ENCODE measurements at places on chromosomes 1 and 21. TPM values are rescaled to one million over a fixed set of nuclear protein-coding genes. Genes with fewer than 3 reads are reported as not detected.

Gene HENMT1
- polyA plus RNA-seq: 15.5 TPM

Gene ALX3
- not detected for polyA plus RNA-seq

Gene FALEC
- polyA plus RNA-seq: not detected

Gene LCA5L
- 3.8 TPM for polyA plus RNA-seq

Gene LRRC53
- polyA plus RNA-seq: not detected

Gene SH2D1B
- 0.26 TPM for polyA plus RNA-seq

Gene GPR25
- polyA plus RNA-seq: not detected

Gene OPRD1
- polyA plus RNA-seq: 0.31 TPM

Gene LRRC39
- 2.3 TPM for polyA plus RNA-seq

Gene MCOLN3
- polyA plus RNA-seq: 9.7 TPM

Gene CRNN
- not detected for polyA plus RNA-seq

- DNase-seq: no peak
These were observed 62.8 kb upstream of the COA6 start for GRCh38 chr1:234310460-234310817.

GRCh38 chr1:210405316-210405715, 76.6 kb downstream of the HHAT start:
- no peak for DNase-seq

- DNase-seq: no peak
These were observed 954.5 kb downstream of the ADGRL2 start for GRCh38 chr1:82755191-82755590.

GRCh38 chr1:117512728-117513321, 93.0 kb upstream of the TENT5C start:
- DNase-seq: no peak

- no peak for DNase-seq
These were observed 17.6 kb downstream of the RNU5D-1 start for GRCh38 chr1:44713321-44713781.

GRCh38 chr1:207903767-207904166, 7.2 kb downstream of the CD34 start:
- no peak for DNase-seq

GRCh38 chr1:198003468-198003867, 86.3 kb downstream of the LHX9 start:
- DNase-seq: no peak

DNA sequence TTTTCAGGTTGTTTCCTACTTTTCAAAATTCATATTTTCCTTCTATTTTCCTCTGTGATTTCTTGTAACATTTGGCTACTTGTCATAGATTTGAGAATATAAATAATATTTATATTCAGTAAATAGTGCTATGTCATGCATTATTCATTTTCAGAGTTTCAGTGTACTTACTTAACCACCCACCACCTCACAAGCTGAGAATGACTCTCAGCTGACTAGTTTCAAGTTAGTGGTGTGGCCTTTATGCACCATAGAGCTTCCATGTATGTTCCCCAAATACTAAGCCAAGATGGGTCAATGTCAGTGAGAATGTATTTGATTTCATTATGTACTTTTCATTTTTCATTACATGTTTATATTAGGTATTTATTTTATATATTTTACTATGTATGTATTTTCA, 56.9 kb upstream of the RGS1 start:
- no peak for DNase-seq

DNA sequence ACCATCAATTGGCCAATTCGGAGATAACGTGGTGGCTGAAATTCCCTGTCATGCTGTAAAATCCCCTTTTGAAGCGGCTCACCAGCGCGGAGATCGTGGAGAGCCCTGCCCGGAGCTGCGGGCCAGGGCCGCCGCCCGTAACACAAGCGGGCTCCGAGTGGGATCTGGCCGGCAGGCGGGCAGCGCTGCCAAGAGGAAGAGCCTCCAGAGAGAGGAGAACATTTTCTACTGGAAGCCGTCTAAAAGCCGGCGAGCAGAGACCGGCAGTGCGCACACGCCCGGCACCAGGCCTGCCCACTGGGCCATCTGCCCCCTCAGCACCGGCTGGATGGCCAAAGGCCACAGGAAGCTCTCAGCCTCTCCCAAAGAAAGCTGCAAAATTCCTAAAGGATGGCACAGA, 15.5 kb downstream of the SSBP3 start:
- no peak for DNase-seq

DNA sequence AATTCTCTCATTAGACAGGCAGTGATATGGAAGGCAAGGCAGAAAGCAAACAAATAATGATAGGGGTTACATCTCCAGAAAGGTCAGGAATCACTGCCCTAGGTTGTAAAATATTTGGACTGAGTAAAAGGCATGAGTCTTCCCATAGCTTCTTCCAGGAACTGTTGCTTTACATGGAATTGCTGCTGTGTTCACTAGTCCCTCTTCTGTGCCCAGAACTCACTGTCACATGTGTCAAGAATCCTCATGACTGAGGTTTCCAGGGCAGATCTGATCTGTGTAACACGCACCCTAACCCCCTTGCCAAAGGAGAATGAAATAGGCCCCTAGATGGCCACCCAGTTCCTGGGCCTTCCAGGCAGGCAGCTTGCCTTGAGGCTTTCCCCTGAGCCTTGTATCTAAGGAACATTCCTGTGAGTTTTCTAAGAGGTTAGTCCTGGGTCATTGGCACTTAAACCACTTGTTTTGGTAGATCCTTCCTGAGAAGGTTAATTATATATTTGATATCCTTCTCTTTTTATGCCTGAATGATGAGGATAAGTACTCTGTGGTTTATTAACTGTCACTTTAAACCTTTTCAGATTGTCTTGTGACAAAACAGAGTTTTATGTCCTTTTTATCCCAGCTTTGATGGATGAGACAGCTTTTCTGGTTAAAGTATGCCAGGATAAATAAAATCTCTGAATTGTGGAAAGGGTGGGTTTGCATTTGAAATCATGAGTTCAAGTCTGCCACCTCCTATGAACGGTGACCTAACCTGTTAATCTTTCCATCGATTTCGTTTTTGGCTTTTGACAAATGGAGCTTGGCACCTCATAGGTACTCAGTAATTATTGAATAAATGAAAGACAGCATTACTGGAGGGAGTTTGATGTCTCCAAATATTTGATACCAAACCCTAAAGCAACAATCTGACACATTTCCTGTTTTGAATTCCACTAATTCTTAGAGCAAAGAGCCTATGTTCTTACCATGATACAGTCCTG, 163.3 kb downstream of the DHRS3 start:
- DNase-seq: no peak

DNA sequence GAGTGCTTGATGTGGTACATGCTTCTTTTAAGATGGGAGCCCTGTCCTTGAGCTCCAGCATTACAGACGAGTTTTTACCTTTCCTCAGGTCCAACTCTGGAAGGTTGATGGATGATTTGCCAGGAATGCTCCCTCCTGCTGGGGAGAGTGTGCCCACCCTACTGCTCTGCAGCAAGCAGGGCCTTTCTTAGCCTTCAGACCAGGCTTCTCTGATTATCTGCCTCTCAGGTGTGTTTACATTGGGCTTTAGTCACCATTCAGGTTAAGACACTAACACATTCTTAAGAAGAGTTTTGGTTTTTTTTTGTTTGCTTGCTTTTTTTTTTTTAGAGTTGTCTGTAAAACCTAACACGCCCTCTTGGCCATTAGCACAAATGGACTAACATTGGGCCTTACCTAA, 301.8 kb downstream of the KCNT2 start:
- no peak for DNase-seq

DNA sequence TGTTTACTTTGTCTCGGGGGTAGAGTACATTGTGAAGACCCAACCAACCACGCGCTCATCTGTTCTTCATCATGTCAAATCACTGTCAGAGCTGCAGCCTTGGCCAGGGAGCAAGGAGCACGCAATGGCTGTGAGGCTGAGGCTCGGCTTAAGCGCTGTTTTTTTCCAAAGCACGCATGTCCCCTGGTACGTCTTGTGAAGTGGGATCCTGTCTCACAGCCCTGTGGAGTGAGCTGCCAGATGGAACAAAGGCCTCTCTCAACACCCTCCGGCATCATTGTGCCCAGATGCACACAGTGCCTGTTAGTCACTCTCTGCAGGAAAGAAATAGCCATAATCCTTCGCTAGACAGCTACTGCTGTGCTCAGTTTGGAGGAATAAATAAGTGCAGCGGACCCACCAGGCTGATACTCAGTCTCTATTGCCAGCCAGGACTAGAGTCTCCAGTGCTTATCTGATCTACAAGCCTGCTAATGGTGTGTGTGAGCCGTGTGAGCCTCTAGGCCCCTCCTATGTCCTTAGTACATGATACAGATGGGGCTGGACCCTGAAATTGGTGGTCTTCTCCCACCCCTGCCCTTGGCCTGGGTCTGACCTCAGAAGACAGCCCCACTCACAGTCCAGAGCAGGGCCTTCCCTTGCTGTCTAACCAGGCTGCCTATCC, 91.3 kb upstream of the COA6 start:
- DNase-seq: no peak

- DNase-seq: no peak
These were observed 11.6 kb upstream of the CD34 start for GRCh38 chr1:207922554-207922953.

GRCh38 chr1:67469431-67469830, 39.2 kb upstream of the SERBP1 start:
- no peak for DNase-seq

DNA sequence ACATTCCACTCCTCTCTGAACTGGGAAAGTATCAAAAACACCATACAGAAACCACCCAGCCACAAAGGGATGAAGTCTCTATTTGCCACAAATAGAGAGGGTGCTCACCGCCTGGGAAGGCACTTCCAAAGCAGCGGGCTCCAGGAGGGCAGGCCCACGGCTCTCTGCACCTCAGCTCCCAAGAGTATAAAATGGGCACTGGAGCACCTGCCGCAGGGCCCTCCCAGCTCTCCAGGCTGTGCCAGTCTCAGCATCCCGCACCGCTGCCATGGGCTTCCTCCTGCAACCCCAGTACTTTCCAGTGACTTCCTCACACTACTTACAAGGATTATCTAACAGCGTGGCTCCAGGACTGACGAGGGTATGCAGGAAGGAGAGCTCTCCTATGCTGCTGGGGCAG, 14.4 kb downstream of the C2CD2 start:
- no peak for DNase-seq

GRCh38 chr1:31978843-31979400, 34.7 kb upstream of the KHDRBS1 start:
- DNase-seq: no peak

DNA sequence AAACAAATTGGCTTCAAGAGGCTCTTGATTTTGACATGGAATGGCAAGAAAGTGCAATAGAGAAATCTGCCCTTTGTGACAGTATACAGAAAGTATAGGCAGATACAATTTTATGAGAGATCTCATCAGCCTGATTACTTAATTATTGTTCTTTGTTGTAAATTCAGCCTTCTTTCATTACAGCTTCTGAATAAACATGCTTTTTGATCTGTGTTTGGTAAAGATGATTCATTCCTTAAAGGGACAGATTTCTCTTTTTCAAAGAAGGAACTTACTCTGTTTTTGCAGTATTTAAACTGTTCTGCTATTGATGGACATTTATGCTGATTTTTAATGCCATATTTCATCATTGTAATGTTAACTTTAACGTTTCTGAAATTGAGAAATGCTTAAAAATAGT, 13.7 kb upstream of the MPC2 start:
- DNase-seq: no peak

GRCh38 chr1:11730429-11730891, 5.5 kb upstream of the AGTRAP start:
- DNase-seq: no peak
